Astrocyte of the spinal cord (primary cell): ENCODE measurements at places on chromosomes 12 and 14.

GRCh38 chr12:123034865-123035264 is 54.4 kb downstream of the ARL6IP4 start:
- DNase-seq = peak; percentile 55

GRCh38 chr12:108317308-108318234 is 21.5 kb downstream of the CMKLR1 start:
- DNase-seq = no peak

GRCh38 chr12:2163177-2163941 is 110.6 kb downstream of the CACNA1C start:
- DNase-seq = peak; percentile 95

DNA sequence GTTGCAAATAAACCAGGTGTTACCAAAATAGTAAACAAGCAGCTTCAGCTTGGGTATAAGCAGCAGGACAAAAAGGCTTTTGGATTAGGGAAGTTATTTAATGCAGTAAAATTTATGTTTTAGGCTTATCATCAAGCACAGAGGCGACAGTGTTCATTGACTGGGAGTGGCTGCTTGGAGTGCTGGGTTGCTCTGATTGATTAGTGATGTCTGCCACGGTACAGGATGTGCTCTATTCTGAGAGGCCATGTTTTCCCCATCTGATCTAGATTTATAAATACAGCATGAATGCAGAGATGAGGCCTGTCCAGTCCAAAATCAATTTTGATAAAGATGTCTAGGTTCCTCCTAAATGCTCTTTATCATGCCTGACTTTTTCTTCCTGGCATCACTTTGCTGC is 83.5 kb downstream of the MAP1LC3B2 start:
- no peak for DNase-seq

- DNase-seq = no peak
Measured at GRCh38 chr14:85071447-85071846, 458.5 kb upstream of the FLRT2 start.

GRCh38 chr14:58107947-58108552 is 44.0 kb downstream of the ARMH4 start:
- peak; percentile 78 for DNase-seq

- peak; percentile 18 for DNase-seq
Measured at GRCh38 chr12:119593578-119594398, at the start of gene TMEM233. Gene TMEM233 (plus strand): TSS chr12:119593774. CDS start chr12:119593849, 75 bp downstream.

GRCh38 chr12:52526511-52526951 is 6.3 kb upstream of the KRT5 start:
- DNase-seq = no peak

DNA sequence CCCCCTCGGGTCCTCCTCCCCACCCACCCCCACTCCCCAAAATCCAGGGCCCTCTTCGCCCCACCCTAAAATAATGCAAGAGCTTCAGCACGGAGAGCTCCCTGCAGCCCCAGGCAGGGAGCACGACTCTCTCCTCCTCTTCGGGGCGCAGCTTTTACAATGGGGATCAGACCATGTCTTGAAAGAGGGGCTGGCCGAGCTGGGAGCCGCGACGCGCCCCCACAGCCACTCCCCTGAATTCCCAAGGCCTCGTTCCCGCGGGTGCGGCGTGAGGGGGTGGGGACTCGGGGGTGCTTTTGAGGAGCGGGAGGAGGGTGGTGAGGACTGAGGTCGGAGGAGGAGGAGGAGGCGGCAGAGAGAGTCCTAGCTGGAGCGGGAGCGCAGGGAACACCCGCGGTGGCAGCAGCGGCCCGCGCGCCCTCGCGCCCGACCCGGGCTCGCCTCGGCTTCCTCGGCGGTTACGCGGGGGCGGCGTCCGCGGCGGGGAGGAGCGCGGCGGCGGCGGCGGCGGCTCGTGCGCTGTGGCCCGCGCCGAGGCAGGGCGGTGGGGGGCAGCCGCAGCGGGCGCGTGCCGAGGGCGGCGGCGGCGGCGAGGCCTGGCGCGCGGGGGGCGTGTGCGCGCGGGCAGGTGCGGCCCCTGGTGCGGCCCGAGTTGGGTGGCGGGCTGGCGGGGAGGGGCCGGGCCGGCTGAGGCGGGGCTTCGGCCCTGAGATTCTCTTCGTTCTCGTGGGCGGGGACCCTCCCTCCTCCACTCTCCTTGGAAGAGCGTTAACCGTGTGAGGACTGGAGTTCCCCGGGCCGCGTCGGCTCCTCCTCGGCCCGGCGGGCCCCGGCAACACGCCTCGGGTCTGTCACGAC is at the start of gene ANKS1B:
ANKS1B (minus strand) TSS at position 666 of the 858 bp plus-strand sequence. CDS start 699 bp downstream, outside the sequence.
- DNase-seq = peak; percentile 15

DNA sequence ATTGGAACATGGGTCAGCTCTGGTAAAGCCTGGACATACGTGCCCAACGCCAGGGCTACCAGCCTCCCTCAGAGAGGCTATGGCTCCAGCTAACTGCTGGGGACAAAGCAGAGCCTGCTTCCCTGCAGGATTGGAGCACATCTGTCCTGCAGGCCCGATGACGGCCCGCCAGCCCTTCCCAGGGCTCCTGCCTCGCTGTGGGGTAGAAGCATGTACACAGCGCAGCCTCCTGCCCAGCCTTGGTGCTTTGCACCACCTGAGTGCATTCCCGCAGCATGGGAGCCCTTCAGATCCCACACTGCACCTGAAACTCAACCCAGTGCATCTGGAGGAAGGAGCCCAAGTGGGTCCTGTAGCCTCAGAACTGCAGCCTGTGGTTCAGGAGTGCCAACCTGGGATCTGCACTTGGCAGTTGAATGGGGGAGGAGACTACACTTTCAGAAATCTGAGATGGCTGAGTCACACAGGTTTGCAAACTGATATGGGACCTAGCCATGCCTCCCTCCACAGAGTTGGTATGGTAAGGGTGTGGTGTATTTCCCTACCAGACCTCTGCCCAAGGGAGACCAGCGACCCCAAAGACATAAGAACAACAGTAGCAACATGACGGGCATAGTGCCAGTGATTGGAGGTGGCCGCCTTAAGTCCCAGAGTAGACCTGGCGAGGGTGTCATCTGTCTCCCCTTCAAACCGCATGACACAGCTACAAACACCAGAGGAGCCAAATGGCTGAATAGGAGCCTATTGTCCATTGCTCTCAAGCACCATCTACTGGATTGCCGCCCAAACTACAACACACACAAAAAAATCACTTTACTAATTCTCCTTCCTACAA is 273.9 kb upstream of the MIS18BP1 start:
- no peak for DNase-seq

- DNase-seq = no peak
Measured at GRCh38 chr14:56422221-56422620, 157.4 kb upstream of the TMEM260 start.

- DNase-seq = peak; percentile 85
Measured at GRCh38 chr12:127272864-127273263, 994.1 kb upstream of the TMEM132C start.

DNA sequence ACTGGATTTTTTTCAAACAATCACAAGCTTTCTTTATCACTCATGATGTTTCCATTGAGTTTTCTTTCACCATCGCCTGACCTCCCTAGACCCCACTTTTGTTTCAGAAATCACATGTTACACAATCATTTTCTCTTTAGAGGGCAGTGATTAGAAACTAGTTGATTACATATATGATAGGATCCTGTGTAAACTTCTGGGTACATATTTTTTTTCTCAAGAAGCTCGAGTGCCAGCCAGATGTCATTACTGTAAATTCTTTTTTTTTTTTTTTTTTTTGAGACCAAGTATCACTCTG is 62.4 kb upstream of the PSMA6 start:
- DNase-seq = no peak

DNA sequence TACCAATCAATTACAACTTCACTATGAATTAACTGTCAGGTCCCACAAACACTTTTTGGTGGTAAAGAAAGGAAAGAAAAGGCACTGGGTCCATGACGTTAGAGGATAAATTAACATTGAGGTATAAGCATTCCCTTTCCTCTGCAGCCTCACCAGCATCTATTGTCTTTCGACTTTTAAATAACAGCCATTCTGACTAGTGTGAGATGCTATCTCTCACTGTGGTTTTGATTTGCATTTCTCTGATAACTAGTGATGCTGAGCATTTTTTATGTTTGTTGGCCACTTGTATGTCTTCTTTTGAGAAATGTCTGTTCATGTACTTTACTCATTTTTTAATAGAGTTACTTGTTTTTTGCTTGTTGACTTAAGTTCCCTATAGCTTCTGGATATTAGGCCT is 9.4 kb downstream of the ANKS1B start:
- DNase-seq = no peak

GRCh38 chr14:100106250-100107112 is 41.3 kb downstream of the EVL start:
- no peak for DNase-seq

GRCh38 chr14:50717811-50718210 is 49.7 kb upstream of the SAV1 start:
- no peak for DNase-seq

DNA sequence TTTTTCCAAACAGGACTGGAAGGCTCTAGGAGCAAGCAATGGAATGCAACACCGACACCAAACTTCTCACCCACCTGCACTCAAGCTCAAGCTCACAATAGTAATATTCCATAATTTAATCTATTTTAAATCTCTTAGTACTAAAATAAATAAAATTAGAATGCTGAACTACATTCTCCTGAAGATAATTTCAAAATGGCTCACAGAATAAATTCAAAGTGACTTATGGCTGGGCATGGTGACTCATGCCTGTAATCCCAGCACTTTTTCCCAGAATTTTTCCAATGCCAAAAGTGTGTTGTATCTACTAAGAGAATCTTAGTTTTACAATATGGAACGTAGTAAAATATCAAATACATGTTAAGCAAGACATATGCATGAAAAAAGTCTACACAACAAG is 31.5 kb downstream of the DUSP16 start:
- DNase-seq = no peak

DNA sequence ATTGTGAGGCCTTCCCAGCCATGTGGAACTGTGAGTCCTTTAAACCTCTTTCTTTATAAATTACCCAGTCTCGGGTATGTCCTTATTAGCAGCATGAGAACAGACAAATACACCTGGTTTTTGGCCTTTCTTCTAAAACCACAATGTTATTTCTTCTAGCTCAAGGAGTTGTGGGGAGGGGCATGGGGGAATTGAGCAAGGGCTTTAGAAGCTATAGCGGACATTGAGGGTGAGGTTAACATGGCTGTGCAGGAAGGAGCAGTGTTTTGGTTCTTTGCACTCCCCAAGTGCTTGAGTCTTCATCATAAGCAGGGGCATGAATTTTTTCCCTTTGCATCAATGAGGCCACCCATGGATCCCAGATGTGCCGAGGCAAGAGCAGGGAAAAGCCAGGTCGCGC is 86.8 kb downstream of the SPRING1 start:
- no peak for DNase-seq

GRCh38 chr14:88204221-88204620 is 118.8 kb downstream of the KCNK10 start:
- no peak for DNase-seq

GRCh38 chr12:120240495-120240833 is 25.1 kb downstream of the PXN start:
- no peak for DNase-seq

GRCh38 chr12:25014961-25015360 is 66.1 kb upstream of the BCAT1 start:
- DNase-seq = peak; percentile 37

DNA sequence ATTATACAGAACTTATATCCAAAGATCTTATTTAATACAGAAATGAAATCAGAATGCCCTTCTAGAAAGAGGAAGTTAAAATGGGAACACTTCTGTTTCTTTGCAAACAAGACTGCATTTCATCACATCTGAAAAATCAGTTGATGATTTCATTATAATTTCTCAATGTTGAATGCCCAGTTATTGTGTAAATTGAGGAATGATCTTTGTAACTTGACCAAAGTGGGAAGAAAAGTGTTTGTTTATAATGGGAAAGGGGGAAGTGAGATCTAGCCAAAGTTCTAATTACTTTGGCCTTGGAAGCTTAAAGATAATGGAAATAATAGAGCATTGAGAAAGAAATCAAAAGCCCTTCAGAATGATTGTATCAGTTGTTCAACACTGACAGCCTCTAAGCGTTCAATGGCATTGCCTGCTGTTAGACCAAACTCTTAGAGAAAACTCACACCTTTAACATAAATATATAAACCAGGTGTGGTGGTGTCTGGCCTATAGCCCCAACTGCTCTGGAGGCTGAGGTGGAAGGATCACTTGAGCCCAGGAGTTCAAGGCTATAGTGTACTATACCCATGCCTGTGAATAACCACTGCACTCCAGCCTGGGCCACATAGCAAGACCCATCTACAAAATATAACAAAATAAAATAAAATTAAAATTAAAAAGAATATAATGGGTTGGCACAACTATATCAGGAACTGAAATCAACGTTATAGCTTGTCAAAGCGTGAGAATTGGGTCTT is 9.9 kb upstream of the LYZ start:
- no peak for DNase-seq

DNA sequence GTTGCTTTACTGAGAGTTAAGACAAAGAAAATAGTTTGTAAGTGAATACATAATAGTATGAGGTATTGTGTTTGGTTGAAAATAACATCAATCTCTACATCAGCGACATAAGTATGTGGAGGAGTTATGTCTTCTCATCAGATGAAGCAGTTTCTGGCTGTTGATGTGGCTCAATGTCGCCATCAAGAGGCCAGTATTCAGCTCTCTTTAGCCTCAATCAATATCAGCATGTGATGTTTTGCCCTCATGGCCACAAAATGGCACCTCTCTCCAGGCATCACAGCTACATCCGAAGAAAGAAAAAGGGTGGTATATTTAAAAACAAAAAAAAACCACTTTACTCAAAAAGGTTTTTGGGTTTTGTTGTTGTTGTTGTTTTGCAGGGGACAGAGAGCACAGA is 302.3 kb upstream of the TMEM132C start:
- peak; percentile 39 for DNase-seq

GRCh38 chr12:68896881-68897540 is 36.0 kb downstream of the CPM start:
- no peak for DNase-seq

- DNase-seq = no peak
Measured at GRCh38 chr12:60475825-60476224, 880.0 kb downstream of the SLC16A7 start.

- no peak for DNase-seq
Measured at GRCh38 chr12:47273191-47273626, 193.4 kb upstream of the AMIGO2 start.

- no peak for DNase-seq
Measured at GRCh38 chr14:85617791-85618190, 87.8 kb downstream of the FLRT2 start.

DNA sequence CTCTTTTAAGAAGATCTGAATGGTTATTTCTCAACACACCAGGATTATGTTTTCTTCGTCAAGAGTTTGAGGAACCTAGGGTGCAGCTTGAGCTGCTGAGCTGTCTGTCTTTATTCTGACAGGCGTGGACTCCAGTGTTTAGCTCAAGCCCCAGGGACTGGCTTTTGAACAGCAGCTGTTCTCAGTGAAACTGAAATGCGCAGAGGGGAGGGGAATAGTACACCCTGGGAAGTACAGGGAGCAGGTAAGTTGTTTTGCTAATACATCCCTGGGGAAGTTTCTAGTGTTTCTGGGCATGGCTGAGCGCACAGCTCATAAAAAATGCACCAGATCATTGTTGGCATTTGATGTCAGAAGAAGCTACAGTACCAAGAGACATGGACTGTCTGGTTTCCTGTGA is 659.8 kb downstream of the DIO2 start:
- no peak for DNase-seq

GRCh38 chr12:118307069-118307954 is 65.4 kb downstream of the TAOK3 start:
- peak; percentile 95 for DNase-seq

- no peak for DNase-seq
Measured at GRCh38 chr14:40347675-40348074, 915.4 kb upstream of the FBXO33 start.

- DNase-seq = peak; percentile 49
Measured at GRCh38 chr14:101475456-101476257, 85.6 kb upstream of the DIO3 start.
